ENCODE measurements at places on chromosomes 12 and 14.

DNA sequence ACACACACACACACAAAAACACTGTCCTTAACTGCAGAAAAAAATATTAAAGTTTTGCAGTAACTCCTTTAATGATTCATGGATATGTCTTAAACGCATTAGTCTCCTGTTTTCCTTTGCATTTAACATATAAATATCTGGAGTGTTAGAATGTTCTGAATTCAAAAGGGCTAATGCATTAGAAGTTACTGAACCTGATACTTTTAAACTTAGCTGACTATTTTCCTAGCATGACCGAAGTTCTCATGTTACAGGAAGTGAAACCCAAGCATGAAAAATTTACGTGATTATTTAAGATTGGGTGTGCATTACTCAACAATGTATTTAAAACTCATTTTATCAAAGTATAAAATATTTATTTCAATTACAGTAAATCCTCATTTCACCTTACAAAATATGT, 791.2 kb downstream of the FLRT2 start:
- DNase-seq = no peak

GRCh38 chr12:89783359-89784060, 74.9 kb upstream of the ATP2B1 start:
- no peak for DNase-seq

DNA sequence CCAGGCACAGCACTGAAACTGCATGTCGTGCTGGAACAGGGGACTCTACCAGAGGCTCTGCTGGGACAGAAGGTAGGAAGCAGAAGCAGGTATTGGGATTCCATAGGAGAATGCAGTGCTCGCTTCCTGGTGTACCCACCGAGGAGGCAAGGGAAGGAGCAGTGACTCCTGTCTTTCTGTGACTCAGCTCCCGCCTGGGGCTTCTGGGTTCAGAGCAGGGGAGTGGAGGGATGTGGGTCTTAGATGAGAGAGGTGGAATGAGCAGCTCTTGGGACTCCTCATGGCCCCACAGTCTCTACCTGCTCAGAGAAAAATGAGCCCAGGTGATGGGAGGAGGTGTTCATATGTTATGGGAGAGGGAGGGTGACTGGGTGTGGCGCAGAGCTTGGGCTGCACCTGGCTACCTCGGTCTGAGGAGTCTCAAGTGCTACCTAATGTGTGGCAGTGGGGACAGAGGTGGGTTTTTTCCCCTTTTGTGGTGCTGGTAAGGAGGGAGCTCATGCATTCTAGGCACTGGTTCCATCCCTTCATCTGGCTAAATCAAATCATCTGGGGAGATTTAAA, 26.3 kb downstream of the WNT5B start:
- no peak for DNase-seq

DNA sequence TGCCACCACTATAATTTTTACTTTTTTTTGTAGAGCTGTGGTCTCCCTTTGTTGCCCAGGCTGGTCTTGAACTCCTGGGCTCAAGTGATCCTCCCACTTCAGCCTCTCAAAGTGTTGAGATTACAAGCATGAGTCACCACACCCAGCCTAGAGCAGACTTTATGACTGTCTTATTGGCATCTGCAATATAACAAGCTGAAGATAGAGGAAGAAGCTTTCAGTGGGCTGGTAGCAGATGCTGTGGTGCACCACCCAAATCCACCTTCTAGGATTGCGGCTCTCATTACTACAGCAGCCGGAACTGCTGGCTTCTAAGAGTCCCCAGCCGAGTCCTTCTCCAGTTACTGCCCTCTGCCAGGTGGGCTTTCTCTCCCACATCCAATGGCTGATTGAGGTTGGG, 7.6 kb upstream of the STK38L start:
- no peak for DNase-seq

GRCh38 chr12:66596199-66596598, 82.7 kb downstream of the GRIP1 start:
- peak; percentile 10 for DNase-seq

- DNase-seq = no peak
These were observed 13.9 kb upstream of the VRK1 start for GRCh38 chr14:96783043-96783914.

DNA sequence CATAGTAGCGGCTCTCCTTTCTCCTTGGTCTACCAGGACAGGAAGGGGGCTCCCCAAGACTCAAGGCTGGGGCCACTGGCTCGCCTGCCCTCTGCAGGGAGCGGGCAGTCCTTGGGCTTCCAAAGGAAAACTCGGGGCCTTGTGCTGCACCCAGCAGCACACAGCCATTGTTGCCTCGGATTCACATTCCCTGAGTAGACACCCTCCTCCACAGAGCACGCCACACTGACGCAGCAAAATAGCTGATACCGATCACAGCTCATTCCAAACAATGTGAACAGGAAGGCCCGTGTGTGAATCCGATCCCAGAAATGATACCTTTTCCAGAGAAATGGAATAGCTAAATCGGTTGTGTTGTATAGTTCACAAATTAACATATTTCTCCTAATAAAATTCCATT, 65.1 kb upstream of the DYNC1H1 start:
- no peak for DNase-seq

DNA sequence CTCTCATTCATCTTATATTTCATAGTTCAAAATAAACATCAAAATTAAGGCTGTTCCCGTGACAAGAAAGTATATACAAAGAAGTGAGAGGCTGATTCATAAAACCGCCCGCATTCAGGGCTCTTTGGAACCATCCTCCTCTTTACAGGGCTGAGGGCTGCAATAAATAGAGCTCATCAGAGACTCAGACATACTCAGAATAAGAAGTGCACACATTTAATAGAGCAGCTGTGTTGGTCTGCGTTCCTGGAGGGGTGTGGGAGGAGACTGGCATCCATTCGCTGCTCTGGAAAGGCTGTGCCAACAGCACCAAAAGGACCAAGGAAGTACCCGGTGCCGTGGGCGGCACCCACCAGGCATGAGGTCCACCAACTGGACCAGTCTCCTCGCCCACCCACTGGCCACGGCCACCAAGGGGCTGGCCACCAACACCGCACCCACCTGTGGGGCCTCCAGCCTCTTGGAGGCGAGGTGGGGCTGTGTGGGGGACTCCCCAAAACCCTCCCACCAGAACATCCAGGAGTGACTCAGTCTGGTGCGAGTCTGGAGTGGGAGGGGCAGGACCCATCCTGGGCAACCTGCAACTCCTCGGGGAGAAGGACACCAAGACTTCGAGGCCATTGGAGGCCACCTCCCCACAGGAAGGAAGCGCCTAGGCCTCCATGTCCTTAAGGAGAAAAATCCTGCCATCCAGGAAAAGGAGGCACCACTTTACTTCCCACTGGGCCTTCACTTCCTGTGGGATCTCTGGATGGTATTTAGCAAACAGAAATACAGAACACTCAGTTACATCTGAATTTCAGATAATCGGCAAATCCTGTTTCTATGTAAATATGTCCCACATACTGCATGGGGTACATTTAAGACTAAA, 32.7 kb downstream of the VCPKMT start:
- no peak for DNase-seq

GRCh38 chr12:132729541-132730320, 19.1 kb downstream of the PGAM5 start:
- no peak for DNase-seq

DNA sequence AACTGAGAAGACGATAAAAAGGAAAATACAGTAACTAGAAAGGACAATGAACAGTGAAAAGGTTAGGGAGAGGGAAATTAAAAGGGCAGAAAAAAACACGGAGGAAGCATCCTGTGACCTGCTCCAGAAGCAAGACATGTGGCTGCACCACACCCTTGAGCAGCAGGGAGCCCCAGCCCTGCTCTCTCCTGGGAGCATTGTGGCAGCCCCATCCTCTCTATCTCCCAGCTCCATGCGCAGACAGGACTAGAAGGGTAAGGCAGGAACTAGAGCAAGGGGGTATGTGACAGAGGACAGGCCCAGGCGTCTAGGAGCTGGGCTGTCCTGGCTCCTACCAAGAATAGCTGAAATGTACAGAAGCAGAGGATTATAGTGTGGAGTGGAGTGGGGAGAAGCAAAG, 38.6 kb upstream of the SMUG1 start:
- no peak for DNase-seq

DNA sequence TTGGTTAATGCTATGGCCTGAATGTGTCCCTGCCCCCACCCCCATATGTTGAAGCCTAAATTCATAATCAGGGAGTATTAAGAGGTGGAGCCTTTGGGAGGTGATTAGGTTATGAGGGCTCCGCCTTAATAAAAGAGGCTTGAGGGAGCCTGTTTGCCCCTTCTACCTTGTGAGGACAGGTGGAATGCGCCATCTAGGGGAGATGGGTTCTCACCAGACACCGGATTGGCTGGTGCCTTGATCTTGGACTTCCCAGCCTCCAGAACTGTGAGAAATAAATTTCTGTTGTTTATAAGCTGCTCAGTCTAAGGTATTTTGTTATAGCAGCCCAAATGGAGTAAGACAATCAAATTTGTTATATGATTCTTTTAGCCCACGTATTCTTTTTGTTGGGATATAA, 148.3 kb downstream of the PTCSC3 start:
- no peak for DNase-seq

DNA sequence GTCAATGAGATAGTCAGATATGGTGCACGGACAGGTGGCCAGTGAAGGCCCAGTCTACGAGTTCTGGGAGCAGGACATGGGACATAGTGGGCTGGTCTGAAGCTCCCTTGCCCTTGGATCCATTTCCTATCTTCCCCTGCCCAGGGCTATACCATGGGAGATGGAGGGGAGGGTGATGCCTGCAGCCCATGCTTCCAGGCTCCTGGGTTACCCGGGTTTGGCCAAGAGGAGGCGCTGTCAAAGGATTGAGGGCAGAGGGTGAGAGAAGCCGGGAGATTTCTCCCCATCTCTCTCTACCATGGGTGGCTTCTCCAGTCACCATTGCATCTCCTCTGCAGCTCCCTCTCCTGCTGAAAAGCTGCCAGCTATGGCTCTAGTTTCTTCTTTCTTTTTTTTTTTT, 52.8 kb upstream of the LHX5 start:
- DNase-seq = no peak

DNA sequence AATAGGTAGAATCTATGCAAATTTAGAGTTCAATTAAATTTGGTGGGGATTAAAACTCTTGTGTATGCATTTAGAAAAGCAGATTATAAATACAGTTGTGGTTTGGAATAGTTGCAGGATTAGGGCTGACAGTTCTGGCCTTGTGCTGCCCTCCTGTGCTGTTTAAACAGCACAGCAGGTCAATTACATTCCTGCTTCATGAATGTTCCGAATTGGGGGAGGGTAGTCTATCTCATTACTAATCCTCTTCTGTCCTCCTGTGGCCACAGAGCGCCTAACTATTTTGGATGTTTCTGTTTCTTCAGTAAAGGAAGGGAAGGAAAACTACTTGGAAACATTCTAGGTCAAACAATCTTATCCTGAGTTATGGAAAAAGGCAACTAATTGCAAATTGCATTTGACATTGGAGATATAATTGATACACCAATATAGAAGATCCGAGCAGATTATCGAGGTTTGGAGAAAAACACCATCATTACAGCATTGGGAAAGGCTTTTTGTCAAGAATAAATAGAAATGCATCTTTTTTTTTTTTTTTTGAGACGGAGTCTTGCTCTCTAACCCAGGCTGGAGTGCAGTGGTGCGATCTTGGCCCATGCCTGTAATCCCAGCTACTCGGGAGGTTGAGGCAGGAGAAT, 8.7 kb upstream of the GPR19 start:
- no peak for DNase-seq

GRCh38 chr12:108914121-108914531, 34.2 kb downstream of the DAO start:
- no peak for DNase-seq

- DNase-seq = no peak
These were observed 69.8 kb downstream of the OSBPL8 start for GRCh38 chr12:76489737-76490136.

DNA sequence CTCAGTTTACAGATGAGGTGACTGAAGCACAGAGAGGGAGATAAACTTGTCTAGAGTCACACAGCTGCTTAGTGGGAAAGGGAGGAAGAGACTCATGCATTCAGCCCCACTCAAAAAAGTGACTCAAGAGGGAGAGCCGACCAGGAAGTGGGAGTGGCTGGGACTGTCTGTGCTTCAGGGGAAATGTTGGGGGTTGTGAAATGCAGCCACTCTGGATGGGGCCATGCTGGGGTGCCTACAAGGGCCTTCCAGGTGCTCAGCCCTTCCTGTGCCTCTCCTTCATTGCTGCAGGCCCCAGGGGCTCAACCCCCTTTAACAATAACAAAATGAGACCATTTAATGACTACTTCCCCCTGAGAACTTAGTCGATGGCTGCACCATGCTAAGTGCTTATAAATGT, 41.8 kb downstream of the CACNA1C start:
- no peak for DNase-seq

DNA sequence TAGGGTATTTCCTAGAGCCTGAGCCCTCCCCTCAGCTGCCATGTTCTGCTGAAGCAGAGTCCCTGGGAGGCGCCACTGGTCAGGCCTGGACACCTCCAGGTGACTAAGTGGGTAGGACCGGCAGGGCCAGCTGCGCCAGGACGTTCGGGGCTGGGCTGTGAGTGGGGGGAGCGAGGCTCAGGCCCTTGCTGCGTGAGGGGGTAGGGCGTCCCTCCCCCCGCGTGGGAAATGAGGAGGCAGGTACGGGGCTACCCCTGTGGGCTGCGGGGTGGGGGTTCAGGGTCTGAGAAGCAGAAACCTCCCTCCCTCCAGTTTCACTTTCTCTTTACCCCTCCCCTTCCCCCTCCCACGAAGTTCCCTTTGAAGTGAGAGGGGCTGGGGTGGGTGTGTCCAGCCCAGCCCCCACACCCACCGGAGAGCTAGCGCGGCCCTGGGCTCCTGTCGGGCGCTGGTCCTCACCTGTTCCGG, 22.1 kb upstream of the KIF26A start:
- no peak for DNase-seq

- DNase-seq = no peak
These were observed 185.1 kb downstream of the ATXN7L3B start for GRCh38 chr12:74722709-74723108.

GRCh38 chr12:34290381-34290995, 268.2 kb downstream of the ALG10 start:
- no peak for DNase-seq

DNA sequence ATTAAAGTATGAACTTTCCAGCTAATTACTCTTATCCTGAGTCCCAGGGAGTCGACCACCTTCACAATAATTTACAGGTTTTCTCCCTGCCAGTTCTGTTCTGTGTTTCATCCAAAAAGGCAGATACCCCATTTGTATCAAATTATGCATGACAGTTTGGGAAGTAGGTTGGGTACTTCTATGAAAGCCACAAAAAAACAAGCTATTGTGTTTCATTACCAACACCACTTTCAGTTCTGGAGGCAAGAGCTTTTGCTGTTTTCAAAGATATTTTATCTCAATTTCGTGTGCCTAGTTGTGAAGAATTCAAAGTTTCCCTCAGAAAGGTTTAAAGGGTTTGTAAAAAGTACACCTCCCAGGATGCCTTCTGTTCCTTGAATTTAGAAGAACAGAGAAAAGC, 557.4 kb downstream of the FLRT2 start:
- DNase-seq = no peak

- no peak for DNase-seq
These were observed 7.1 kb downstream of the METAP2 start for GRCh38 chr12:95481072-95481471.

DNA sequence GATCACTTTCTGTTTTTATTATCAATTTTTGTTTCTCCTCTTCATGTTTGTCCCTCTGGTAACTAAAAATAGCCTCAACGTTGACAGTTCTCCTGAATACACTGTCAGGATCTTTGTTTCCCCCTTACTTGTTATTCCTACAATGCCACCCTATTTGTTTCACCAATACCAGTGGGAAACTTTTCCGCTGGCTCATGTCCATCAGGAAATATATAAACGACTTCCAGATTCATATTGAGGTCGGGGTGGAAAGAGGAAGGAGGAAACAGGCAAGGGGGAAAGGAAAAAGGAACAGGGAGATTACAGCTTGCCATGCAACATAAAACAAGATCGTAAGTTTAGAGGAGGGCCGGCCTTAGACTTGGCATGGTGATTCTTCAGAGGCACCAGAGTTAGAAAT, 61.7 kb downstream of the BTBD7 start:
- no peak for DNase-seq

All from glomerular endothelial cell (primary cell).